ENCODE measurements at places on chromosomes 4 and X. TPM values are rescaled to one million over a fixed set of nuclear protein-coding genes. Genes with fewer than 3 reads are reported as not detected.

PDCL2 gene
- polyA plus RNA-seq: not detected

UGT2B15 gene
- polyA plus RNA-seq: not detected

PIR gene
- 15.7 TPM for polyA plus RNA-seq

MXRA5 gene
- polyA plus RNA-seq: not detected

PLS3 gene
- polyA plus RNA-seq: 174 TPM

EDA2R gene
- not detected for polyA plus RNA-seq

MAGEA1 gene
- not detected for polyA plus RNA-seq

HPF1 gene
- 95.0 TPM for polyA plus RNA-seq

IL2RG gene
- polyA plus RNA-seq: not detected

PDZD4 gene
- 2.1 TPM for polyA plus RNA-seq

ATOH1 gene
- polyA plus RNA-seq: not detected

UGT2A1 gene
- polyA plus RNA-seq: not detected

ATP2B3 gene
- 12.9 TPM for polyA plus RNA-seq

MAB21L2 gene
- polyA plus RNA-seq: not detected

SH3BP2 gene
- 0.16 TPM for polyA plus RNA-seq

TKTL2 gene
- not detected for polyA plus RNA-seq

RASSF6 gene
- polyA plus RNA-seq: not detected
